Epithelial cell of proximal tubule (primary cell): ENCODE measurements at places on chromosomes 7 and 10. TPM values are rescaled to one million over a fixed set of nuclear protein-coding genes. Genes with fewer than 3 reads are reported as not detected.

The PLAU gene
- total RNA-seq, result 406 and 970 TPM in 2 replicates

The SLC37A3 gene
- total RNA-seq, result 26.0 and 37.0 TPM in 2 replicates

The OIT3 gene
- total RNA-seq, result 0.29 TPM in 1 of 2 replicates, not detected in the other

The GPR141 gene
- not detected in 2 replicates for total RNA-seq

The ARMC3 gene
- 0.07 and 0.23 TPM in 2 replicates for total RNA-seq

The DDIT4 gene
- total RNA-seq, result 33.6 and 122 TPM in 2 replicates

DNA sequence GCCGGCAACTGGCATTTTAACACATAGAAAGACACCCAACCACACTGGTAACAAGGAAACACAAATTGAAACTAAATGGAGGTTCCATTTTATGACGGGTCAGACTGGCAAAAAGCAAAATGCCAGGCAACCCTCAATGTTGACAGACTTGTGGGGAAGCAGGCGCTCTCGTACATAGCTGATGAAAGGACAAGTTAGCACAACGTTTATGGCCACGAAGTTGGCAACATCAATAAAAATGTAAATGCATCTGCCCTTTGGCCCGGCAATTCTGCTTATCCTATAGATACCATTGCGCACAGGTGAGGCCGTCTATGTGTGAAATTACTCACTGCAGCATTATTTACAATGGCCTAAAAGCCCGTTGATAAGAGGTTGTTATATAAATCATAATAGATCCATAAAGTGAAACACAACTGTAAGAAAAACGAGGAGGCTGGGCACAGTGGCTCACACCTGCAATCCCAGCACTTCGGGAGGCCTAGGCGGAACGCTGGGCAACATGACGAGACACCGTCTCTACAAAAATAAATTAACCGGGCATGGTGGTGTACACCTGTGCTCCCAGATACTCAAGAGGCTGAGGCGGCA lies 39.8 kb downstream of the FOXL3 start:
- no peak for DNase-seq

GRCh38 chr10:97259119-97259518 lies 33.3 kb downstream of the ARHGAP19 start:
- DNase-seq, result no peak

- no peak for DNase-seq
Observed at GRCh38 chr7:6571160-6571779, 6.0 kb upstream of the ZDHHC4 start.

DNA sequence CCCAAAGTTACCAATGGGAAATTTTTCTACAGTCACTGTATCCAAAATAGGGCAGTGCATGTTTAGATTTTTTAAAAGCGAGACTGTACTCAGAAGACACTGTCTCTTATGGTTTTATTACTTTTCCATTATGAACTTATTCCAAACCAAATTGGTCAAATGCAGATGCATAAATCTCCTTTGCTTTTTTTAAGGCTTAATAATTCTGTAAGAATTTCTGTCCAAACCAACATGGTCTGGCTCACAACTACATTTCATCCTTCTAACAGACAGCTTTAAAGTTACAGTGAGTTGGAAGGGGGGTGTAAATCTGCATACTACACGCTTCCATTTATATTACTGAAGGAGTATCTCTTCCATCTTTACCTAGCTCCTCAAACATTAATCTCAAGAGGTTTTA lies 199.2 kb downstream of the SLC25A13 start:
- DNase-seq, result no peak

- DNase-seq, result no peak
Observed at GRCh38 chr10:1061930-1062774, 6.0 kb downstream of the WDR37 start.

DNA sequence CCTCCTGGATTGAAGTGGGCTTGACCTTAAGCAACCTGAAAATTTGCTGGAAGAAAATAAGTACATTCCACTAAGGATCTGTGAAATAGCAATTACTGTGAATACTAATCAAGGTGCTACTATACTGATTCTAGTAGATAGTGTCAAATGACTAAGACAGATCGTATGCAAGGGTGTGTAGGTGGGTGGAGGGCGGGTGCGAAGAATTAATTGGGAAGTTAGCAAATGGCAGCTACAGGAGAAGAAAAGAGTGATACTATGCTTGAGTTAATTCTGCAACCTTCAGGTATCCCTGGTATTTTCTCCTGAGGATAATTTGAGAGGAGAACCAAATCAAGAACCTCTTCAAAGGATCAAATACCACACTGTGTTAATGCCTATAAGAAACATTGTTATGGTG lies 501.9 kb downstream of the INHBA start:
- no peak for DNase-seq

- DNase-seq, result no peak
Observed at GRCh38 chr10:130709415-130709814, 573.2 kb downstream of the GLRX3 start.

- DNase-seq, result no peak
Observed at GRCh38 chr10:109587366-109587765, 335.9 kb downstream of the XPNPEP1 start.
